HFFc6 (cell line): ENCODE measurements at places on chromosomes 6 and 20. TPM values are rescaled to one million over a fixed set of nuclear protein-coding genes. Genes with fewer than 3 reads are reported as not detected.

- H3K4me3 ChIP-seq = no peak overlapping the region
- H3K27me3 ChIP-seq = no peaks in the 10 kb centered on the region; the same call in 1 of the 2 replicates
- no peaks in the 10 kb centered on the region for H3K36me3 ChIP-seq
- no peaks in the 10 kb centered on the region for H3K4me1 ChIP-seq
Measured at GRCh38 chr6:114144887-114145851, 174.2 kb upstream of the HDAC2 start.

DNA sequence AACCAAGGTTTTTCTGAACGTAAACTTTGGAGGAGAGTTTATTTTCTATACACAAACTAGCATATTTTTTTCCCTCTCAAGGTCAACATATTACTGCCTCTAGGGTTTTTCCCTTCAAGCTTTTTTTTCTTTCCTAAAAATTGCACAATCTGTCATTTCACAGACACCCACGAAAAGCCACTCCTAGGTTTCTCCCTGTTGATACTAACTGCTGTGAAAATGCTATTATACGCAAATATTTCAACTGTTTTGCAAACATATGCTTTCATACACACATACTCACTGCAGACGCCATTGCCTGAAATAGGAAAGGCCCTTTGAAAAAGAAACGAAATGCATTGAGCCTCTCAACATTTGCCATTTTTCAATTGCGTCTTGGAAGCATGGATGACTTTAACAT lies 333.0 kb downstream of the CD83 start:
- DNase-seq = no peak
- H3K4me1 ChIP-seq = peaks cover 16% of the 10 kb centered on the region
- no peak overlapping the region for H3K4me3 ChIP-seq
- peaks cover 7% of the 10 kb centered on the region; the same call in 1 of the 2 replicates for H3K27me3 ChIP-seq

- no peaks in the 10 kb centered on the region for H3K36me3 ChIP-seq
- peaks cover 15% of the 10 kb centered on the region for H3K4me1 ChIP-seq
Measured at GRCh38 chr6:156654919-156655918, 122.0 kb upstream of the ARID1B start.

TAAR2 gene
- not detected in 3 replicates for total RNA-seq

MOG gene
- not detected in 2 replicates for total RNA-seq
